ENCODE measurements at places on chromosomes 3 and 15.

- DNase-seq, result no peak
Observed at GRCh38 chr15:97168704-97169475, 791.6 kb upstream of the ARRDC4 start.

DNA sequence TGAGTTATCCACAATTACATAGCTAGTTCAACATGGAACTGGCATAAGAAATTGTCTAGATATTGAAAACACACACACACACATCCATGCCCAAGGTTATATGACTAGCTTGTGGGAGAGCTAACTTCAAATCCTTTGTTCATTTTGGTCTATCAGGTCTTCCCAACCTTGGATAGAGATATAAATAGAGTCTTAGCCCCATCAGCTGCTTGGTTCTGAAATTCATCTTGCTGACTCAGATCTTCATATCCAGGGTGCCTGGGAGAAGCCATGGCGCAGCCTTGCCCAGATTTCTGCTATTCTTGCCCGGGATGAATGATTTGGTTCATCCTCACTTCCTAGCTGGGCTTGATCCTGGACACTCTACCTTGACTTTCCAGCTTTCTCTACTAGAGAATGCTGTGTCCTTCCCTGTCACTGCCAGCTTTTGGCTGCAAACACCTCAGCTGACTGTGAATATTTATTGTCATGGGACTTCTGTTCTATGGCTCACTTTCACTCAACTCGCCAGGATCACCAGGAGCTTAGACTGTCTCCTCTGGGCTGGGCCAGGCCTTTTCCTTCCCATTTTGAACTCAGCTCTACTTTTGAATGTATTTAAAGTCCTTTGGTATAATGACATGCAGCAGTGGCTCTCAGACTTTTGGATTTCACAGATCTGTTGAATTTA, 324.4 kb downstream of the AGBL1 start:
- no peak for DNase-seq

DNA sequence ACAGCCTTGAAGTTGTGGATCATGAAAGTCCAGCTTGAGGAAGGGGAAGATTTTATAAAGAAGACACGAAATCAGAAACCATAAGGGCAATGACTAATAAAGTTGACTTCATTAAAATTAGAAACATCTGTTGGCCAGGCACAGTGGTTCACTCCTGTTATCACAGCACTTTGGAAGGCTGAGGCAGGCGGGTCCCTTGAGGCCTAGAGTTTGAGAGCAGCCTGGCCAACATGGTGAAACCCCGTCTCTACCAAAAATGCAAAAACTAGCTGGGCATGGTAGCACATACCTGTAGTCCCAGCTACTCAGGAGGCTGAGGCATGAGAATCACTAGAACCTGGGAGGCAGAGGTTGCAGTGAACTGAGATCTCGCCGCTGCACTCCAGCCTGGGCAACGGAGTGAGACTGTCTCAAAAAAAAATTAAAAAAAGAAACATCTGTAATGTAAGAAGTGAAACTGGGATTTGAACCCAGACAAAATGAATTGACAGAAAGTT, 7.9 kb upstream of the UBXN7 start:
- DNase-seq, result no peak

GRCh38 chr3:28118087-28118486, 123.3 kb upstream of the CMC1 start:
- DNase-seq, result no peak

DNA sequence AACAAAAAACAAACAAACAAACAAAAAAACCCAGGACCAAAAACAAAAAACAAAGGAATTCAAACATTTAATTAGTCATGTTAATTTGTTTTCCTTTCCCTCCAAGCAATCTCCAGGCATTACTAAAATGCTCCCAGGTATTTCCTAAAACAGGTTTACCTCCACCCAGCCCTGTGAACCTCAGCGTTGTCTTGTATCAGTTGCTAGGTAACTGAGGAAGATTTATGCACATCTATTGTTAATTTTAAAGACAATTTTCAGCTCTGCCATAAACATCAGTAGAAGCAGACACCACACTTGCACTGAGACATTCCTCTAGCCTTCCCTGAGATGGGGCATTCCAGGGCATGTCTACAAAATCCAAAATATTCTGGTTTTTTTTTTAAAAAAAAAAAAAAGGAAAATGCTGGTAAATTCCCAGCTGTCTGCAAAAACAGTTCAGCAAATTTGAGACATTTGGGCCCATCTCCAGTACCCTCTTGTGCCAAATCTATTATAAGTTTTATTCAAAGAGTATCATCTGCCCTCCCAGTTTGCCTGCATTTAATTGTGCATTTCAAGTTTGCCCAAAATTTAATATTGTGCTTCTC, 227.6 kb downstream of the ADAMTS9 start:
- DNase-seq, result no peak

DNA sequence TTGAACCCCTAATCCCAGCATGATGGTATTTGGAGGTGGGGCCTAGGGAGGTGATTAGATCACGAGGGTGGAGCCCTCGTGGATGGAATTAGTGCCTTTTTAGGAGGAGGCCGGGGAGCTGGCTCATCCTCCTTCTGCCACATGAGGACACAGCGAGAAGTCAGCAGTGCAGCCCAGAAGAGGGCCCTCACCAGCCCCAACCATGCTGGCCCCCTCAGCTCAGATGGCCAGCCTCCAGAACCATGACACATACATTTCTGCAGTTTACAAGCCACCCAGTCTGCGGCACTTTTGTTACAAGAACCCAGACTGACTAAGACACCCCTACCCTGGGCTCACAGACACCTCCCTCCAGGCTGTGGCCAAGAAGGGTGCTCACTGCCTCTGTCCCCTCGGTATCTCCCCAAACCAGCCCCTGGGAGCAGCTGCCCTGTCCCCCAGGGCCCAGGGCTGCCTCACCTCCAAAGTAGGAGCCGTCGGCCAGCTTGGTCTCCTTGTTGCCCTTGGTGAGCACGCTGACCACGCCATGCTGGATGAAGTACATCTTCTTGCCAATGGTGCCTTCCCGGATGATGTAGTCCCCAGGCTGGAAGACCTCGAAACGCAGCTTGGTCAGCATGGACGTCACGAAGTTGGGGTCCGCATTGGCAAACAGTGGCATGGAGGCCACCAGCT, 44.1 kb downstream of the HCN4 start:
- no peak for DNase-seq

DNA sequence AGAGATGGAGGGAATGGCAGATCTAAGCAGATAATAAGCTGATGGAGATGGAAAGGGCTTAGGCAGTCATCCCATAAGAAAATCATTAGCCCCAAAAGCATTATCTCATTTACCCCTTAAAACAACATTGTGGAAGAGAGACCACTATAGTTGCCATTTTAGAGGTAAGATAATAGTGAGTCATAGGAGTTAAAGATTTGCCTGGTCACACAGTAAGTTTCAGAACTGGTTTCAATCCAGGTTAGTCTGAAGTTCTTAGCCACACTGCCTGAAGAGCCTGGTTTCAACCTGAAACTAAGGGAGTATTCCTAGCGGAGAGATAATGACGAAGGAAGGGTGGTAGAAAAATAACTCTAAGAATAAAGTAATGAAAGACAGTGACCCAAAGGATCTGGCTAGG, 13.0 kb upstream of the UBR1 start:
- no peak for DNase-seq

- DNase-seq, result peak; percentile 61
Observed at GRCh38 chr15:65077981-65078352, 1.4 kb downstream of the KBTBD13 start.

DNA sequence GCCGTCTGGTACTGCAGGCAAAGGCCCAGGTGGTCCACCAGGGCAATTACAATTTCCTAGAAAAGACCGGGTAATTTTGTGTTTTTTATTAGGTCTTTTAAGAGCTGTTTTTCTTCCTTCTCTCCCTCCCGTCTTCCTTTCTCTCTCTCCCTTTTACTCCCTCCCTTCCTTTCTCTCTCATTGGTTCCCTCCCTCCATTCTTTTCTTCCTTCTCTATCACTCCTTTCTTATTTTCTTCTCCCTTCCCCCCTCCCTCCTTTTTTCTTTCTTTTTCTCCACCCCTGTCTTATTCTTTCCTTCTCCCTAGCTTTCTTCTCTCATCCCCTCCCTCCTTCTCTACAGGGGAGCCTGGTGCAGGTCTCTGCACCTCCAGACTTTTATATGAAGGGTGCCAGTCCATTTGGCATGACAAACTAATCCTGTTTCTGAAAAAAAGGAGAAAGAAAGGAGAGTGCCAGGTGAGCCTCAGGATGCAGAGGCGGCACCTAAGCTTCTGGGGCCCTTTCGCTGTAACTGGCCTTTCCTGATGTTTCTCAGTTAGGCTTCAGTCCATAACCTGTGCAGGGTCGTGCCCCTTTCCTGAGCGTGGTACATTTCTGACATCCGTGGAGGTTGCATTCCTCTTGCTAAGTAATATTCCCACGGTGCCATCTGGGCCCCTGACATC, 9.1 kb upstream of the ONECUT1 start:
- no peak for DNase-seq

DNA sequence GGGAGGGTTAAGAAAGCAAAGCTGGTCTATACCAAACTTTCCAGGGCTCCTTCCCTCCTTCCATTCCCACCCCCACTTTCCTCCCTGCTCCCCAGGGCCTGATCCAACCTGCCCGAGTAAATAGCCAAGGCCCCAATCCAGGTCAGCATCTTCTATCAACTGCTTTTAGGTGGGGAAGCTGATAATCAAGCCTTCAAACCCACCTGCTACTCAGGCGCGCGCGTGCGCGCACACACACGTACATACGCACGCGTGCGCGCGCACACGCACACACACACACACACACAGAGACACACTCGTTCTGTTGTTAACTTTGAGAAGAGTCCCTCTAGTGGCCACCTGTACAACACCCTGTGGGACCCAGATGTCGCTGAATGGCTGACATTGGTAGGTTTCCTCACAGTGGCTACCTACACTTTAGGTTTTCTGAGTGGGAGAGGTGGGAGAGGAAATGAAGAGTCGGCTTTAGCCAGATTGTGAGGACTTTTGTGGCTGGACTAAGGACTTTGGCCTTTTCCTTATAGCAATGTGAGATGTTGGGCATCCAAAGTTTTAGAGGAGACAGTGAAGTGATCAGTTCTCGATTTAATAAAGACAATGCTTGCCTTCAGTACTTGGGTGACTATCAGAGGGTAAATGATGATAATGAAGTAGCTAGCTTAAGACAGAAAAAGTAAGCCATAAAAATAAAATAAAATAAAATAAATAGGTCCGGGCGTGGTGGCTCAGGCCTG, 179.9 kb upstream of the C2CD4B start:
- DNase-seq, result peak; percentile 62

DNA sequence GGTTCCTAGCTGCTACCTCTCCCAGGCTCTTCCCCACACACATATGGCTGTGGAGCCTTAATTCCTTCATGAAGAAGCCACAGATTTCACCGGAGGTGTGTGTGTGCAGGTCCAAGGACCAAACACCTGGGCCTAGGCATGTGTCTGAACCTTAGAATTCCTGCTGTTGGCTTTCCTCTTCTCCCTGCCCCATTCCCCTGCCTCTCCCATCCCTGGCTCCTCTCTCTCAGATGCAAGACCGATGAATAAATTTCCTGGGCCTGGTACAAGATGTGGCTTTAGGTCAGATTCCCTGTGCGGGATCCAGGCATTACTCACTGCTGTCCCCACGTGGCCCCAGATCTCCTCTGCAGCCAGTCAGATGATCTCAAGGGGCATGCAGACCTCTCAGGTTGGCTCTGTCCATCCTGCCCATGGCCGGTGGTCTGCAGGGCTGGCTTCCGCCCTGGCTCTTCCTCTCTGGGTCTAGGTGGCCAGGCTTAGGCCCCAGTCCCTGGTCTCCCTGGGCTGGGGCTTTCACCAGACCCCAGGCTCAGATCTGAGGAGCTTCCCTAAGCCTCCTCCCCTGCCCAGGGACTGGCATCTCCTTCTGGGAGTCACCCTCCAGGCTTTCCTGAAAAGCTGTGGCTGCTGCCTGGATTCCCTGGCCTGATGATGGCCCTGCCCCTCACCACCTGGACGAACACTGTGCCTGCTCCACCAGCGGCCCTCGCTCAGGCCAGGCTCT, 20.5 kb downstream of the CCR9 start:
- peak; percentile 18 for DNase-seq

DNA sequence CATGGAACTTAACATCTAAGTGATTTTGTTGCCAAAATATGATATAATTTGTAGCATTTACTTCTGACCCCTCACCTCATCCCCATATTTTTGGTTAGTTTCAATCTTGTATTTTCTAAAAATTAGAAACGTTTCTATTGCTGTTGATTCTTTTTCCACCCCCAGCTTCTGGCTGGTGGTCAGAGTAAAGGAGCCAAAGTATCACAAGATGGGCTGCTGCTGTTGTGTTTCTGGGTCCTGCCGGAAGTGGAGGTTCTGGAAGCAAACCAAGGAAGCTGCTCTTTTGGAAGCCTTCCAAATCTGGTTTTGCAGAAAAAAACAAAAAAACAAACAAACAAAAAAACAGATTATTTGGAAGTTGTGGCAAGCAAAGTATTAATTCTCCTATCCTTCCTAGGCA, 221.1 kb upstream of the P2RY1 start:
- DNase-seq, result peak; percentile 34

- peak; percentile 67 for DNase-seq
Observed at GRCh38 chr3:53696401-53697172, 149.6 kb downstream of the CHDH start.

DNA sequence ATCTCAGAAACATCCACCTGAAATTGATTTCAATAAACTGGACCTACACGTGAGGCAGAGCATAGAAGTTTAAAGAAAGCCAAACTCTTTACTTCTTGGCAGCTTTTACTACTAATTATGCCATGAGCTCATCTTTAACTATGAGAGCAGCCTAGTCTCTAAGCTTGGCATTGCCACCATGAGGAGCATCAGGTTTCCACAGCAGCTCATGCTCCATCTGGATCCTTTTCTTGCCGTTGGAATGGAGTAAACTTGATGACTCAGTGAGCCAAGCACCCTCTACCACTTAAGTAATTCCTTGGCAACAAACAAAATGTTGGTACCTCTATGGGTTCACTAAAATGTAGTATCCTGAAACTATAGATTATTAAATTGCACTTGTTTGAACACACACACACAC, 583.2 kb downstream of the EPHA3 start:
- DNase-seq, result no peak

GRCh38 chr15:62928242-62928999, 114.1 kb upstream of the TPM1 start:
- DNase-seq, result peak; percentile 78

- DNase-seq, result no peak
Observed at GRCh38 chr15:98899272-98900021, 108.1 kb downstream of the PGPEP1L start.

GRCh38 chr15:98040146-98040545, 79.6 kb downstream of the ARRDC4 start:
- no peak for DNase-seq
